ENCODE measurements at places on chromosomes 1 and 21. TPM values are rescaled to one million over a fixed set of nuclear protein-coding genes. Genes with fewer than 3 reads are reported as not detected.
A peak's percentile ranks its signal among the peaks of the same experiment; 100 is the strongest.

DNA sequence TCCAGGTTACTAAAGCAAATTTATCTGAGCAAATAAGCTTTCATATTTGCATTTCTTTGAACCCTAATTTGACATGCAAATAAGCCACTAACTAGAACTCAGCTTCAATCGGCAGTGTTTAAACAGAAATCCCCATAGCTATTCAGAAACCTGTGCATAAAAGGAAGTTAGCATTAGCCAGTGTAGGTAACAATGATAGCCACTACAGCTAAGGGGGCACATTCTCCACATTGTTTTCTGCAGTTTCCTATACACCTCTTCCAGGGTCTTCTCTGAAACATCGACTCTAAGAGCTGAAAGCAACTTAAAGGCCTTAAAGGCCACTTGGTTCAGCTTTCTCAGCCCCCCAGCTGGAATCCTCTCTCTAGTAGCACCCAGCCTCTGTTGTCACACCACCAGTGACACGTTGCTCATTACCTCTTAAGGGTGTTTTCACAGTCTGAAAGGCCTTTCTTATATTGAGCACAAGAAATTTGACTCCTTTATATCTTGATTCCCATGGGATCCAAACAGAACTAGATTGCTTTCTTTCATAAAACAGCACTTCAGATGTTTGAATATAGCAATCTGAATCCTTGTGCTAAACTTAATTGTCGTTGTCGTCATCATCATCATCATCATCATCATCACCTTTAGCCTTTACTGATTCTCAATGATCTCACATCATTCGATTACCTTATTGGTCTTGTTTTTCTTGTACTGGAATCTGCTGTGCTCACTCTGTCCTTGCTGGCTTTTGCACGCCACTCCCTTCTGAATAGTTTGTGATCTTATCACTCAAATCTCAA, 93.9 kb upstream of the DAB1 start:
- no peak for DNase-seq

GRCh38 chr1:228373004-228373680, 33.5 kb downstream of the TRIM11 start:
- no peak for DNase-seq

DNA sequence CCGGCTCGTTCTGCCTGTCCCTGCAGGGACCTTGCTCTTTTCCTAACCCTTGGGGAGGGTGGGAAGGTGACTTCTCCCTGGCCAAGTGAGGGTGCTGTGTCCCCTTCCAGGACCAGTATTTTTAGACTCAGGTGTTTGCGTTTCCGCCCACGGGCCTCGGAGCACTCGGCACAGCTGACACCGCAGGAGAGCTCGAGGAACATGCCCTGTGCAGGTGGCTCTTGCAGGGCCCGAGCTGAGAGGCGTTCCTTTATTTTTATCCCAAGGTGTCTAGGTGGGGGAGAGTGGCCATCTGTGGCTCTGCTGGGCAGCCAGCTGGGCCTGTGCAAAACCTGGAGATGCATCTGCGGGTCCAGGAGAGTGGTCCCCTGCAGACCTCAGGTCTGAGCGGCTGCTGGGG, 16.0 kb downstream of the PLCH2 start:
- DNase-seq: peak; percentile 79

DNA sequence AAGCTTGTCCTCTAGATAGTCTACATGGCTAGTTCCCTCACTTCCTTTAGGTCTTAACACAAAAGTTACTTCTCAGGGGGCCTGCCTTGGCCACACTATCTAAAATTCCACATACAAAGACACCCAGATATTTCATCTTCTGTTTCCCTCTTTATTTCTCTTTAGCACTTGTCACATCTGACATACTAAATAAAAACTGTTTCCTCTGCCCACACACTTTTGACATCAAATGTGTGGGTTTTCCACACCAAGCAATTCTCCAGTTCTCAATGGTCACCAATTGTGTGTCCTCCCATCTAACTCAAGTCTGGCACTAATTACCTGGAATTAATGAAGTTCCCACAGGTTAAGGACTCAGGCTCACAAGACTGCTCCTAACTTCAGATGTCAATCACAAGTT, 25.5 kb upstream of the CFAP126 start:
- DNase-seq: no peak

The KLHL17 gene
- total RNA-seq: 7.3 TPM

The GUCA2B gene
- total RNA-seq: not detected

The MXRA8 gene
- 18.2 TPM for total RNA-seq

The KCNE2 gene
- 0.45 TPM for total RNA-seq
